Myometrial cell (primary cell): ENCODE measurements at places on chromosomes 1 and 21. TPM values are rescaled to one million over a fixed set of nuclear protein-coding genes. Genes with fewer than 3 reads are reported as not detected.

SH3D21 gene
- 0.86 and 2.1 TPM in 2 replicates for total RNA-seq

PAQR7 gene
- total RNA-seq: 20.6 and 25.9 TPM in 2 replicates

GJC2 gene
- 3.9 and 4.0 TPM in 2 replicates for total RNA-seq

UMODL1 gene
- not detected in 2 replicates for total RNA-seq

FAM177B gene
- not detected in 2 replicates for total RNA-seq

EVA1C gene
- 6.9 and 17.4 TPM in 2 replicates for total RNA-seq

CKS1B gene
- 84.4 and 128 TPM in 2 replicates for total RNA-seq

PDE9A gene
- 7.2 and 8.9 TPM in 2 replicates for total RNA-seq

AMY2A gene
- total RNA-seq: not detected in 2 replicates

ATP6V1G3 gene
- not detected in 2 replicates for total RNA-seq

AGT gene
- 1.2 TPM in 1 of 2 replicates, not detected in the other for total RNA-seq

GRHL3 gene
- not detected in 2 replicates for total RNA-seq
